ENCODE measurements at places on chromosomes 6 and 20.

DNA sequence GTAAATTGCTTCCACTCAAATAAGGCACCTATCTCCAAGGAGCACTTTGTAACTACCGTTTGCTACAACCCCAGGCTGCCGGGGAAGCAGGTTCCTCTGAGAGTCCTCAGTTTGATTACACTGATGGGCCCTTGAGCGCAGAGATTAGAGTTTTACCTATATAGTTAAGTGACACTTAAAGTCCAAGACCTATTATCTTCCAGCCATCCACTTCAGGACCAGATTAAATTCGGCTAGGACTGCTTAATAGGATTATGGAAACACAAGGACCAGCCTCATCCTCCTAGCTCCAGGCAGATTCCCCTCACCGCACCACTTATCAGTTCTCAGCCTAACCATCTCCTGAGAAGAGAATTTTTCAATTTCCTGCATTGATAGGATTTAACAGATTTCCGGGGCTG lies 64.7 kb upstream of the TIAM2 start:
- DNase-seq: no peak

GRCh38 chr6:41343641-41344187 lies 8.3 kb downstream of the NCR2 start:
- DNase-seq: no peak

GRCh38 chr6:40956936-40957335 lies 82.1 kb downstream of the UNC5CL start:
- no peak for DNase-seq

- no peak for DNase-seq
Observed at GRCh38 chr6:53464927-53465460, 79.9 kb downstream of the GCLC start.
